Naive thymus-derived CD8-positive, alpha-beta T cell (primary cell): ENCODE measurements at places on chromosomes 12 and 14.

DNA sequence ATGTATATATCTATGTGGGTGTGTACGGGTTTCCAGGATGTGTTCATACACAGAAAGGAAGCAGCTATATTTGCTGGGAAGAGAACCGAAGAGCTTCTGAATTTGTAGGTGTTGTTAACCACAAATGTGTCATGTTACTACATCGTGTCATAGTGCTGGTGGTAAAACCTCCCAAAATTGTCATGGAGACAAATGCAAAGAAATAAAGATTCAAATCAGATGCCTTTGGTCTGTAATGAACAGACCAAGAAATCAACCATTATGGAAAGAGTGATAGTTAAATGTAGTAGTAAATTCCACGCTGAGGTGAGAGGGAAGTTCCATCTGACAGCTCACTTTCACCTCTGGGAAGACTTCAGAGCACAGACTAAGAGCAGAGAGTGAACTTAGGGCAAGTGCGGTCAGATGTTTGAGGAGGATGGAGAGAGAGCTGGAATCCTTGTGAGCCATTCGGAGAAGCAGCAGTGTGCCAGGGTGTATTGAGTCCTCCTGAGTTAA, 487.5 kb downstream of the TMEM121 start:
- no peak for DNase-seq

DNA sequence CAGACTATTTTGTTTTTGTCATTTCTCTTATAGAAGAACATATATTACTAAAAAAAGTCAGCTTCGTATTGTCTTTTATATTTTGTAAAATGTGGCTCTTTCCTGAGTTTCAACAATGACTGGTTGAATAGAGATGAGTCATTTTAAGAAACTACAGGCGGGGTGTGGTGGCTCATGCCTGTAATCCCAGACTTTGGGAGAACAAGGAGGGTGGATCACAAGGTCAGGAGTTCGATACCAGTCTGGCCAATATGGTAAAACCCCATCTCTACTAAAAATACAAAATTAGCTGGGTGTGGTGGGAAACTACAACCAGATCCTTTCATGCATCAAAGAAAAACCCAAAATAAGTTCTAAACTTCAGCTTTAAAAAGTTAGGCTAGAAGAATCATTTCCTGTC, 28.8 kb downstream of the HECTD4 start:
- DNase-seq = no peak

DNA sequence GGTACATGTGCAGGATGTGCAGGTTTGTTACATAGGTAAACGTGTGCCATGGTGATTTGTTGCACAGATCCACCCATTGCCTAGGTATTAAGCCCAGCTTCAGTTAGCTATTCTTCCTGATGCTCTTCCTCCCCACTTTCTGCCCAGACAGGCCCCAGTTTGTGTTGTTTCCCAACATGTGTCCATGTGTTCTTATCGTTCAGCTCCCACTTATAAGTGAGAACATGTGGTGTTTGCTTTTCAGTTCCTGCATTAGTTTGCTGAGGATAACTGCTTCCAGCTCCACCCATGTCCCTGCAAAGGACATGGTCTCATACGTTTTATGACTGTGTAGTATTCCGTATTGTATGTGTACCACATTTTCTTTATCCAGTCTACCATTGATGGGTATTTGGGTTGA, 251.7 kb upstream of the NOVA1 start:
- DNase-seq = no peak

DNA sequence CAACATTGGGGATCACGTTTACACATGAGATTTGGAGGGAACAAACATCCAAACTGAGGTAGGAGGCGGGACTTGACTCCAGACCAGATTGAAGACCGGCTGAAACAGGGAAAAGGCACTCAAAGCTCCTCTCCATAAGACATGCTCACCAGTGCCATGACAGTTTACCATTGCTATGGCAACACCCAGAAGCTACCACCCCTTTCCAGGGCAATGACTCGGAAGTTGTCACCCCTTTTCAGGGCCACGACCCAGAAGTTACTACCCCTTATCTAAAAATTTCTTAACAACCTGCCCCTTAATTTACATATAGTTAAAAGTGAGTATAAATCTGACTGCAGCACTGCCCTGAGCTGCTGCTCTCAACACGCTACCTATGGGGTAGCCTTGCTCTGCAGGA, 34.1 kb downstream of the TMEM233 start:
- DNase-seq = no peak

DNA sequence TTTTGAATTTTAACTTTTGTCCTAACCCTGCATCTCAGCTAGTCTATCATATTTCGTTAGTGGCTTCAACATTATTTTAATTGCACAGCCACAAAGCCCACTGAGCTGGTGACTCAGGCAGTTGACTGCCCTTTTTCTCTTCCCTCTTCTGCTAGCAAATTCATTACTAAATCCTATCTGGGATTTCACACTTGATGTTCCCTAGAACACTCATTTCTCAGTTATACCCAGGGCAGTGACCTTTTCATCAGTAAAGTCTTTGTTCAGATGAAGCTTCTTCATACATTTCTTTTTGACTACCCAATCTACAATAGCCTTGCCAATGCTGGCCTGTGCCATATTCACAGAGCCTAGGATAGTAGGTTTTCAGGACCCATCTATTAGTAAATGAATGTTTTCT, 107.0 kb downstream of the ATXN7L3B start:
- DNase-seq = no peak

- DNase-seq = no peak
Measured at GRCh38 chr12:14995583-14996425, 23.0 kb downstream of the PDE6H start.

DNA sequence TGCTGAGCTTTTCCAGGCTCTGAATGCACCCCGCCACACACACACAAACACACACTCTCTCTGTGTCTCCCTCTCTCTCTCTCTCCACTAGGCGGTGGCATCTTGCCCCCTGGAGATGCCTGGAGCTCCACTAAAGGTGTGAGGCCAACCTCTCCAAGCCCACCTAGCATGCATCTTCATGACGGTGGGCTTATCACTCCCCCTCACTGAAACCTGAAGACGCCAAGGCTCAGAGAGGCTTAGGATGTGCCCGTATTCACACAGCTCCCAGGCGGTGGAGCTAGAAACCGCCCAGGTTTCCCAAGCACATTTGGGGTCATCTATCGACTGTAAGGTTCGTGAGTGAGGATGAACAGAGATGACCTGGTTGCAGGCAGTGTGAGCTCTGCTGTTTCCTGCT, 42.6 kb upstream of the BCL11B start:
- DNase-seq = no peak

GRCh38 chr12:131287015-131287937, 333.6 kb downstream of the ADGRD1 start:
- DNase-seq = peak; percentile 12

DNA sequence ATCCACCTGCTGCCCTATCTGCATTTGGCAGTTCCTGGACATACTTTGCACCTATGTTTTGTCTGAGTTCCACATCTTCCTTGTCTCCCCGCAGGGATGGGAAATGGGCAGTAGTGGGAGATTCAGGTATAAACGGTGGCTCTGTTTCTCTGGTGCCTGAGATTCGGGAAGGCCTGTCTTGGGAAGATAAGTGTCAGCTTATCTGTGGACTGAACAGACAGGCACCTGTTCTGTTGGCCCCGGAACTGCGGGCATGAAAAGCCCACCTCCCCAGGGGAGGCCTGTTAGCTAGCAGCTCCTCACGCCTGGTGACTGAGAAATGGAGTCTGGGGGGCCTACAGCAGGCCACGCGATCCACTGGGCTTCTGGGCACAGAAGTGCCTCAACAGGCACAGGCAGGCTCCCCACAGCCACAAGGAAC, 5.8 kb downstream of the PHB2 start:
- DNase-seq = no peak

- DNase-seq = no peak
Measured at GRCh38 chr12:110688446-110689280, at the start of gene HVCN1. Gene HVCN1 (minus strand): TSS chr12:110689115. CDS start chr12:110683245, 5,870 bp downstream.

GRCh38 chr14:92830902-92831301, 36.8 kb downstream of the GOLGA5 start:
- DNase-seq = no peak

GRCh38 chr14:103131580-103131979, 8.3 kb downstream of the TNFAIP2 start:
- DNase-seq = no peak
